ENCODE measurements at places on chromosomes 16 and 17. TPM values are rescaled to one million over a fixed set of nuclear protein-coding genes. Genes with fewer than 3 reads are reported as not detected.

ARL5C gene
- polyA plus RNA-seq = 0.48 TPM

ZNF597 gene
- 3.3 TPM for polyA plus RNA-seq

EME1 gene
- 7.5 TPM for polyA plus RNA-seq

TEKT3 gene
- 1.1 TPM for polyA plus RNA-seq

C17orf50 gene
- polyA plus RNA-seq = 1.6 TPM

NPTX1 gene
- polyA plus RNA-seq = 20.5 TPM

MLLT6 gene
- polyA plus RNA-seq = 94.1 TPM

MMP28 gene
- 39.8 TPM for polyA plus RNA-seq

HOXB1 gene
- 0.32 TPM for polyA plus RNA-seq

TBKBP1 gene
- polyA plus RNA-seq = 62.8 TPM

GFAP gene
- 3,418 TPM for polyA plus RNA-seq

ARHGAP27 gene
- 17.5 TPM for polyA plus RNA-seq

DNA sequence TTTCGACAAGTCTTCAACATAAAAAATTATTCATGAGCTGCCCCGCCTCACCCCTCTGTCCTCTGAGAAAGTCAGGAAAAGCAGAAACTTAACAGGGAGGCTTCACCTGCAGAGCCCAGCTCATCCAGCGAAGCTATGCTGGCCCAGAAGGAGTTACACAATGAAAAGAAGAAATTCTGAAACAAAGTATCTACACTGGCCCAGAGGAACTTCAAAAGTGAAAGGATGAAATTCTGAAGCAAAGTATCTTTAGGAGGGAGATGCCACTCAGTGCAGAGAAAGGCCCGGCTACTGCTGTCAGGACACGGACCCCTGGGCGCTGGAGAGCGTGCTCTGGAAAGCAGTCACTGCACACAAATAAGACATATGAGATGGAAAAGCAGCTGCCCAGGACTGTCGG, 1.6 kb downstream of the GALNS start:
- DNase-seq = no peak

DNA sequence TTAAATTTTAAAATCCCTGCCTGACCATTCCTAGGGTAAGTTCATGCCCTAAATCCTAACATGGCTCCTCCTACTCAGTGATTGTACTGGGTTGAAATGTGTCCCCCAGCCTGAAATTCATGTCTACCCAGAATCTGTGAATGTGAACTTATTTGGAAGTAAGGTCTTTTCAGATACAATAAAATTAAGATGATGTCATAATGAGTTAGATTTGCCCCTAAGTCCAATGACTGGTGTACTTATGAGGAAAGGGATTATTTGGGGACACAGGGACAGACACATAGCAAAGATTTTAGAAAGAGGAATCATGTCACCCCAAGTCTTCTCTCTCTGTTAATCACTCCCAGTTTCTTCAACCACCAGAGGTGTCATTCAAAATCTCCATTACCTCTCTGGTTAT, 185.3 kb downstream of the HS3ST4 start:
- DNase-seq = no peak

DNA sequence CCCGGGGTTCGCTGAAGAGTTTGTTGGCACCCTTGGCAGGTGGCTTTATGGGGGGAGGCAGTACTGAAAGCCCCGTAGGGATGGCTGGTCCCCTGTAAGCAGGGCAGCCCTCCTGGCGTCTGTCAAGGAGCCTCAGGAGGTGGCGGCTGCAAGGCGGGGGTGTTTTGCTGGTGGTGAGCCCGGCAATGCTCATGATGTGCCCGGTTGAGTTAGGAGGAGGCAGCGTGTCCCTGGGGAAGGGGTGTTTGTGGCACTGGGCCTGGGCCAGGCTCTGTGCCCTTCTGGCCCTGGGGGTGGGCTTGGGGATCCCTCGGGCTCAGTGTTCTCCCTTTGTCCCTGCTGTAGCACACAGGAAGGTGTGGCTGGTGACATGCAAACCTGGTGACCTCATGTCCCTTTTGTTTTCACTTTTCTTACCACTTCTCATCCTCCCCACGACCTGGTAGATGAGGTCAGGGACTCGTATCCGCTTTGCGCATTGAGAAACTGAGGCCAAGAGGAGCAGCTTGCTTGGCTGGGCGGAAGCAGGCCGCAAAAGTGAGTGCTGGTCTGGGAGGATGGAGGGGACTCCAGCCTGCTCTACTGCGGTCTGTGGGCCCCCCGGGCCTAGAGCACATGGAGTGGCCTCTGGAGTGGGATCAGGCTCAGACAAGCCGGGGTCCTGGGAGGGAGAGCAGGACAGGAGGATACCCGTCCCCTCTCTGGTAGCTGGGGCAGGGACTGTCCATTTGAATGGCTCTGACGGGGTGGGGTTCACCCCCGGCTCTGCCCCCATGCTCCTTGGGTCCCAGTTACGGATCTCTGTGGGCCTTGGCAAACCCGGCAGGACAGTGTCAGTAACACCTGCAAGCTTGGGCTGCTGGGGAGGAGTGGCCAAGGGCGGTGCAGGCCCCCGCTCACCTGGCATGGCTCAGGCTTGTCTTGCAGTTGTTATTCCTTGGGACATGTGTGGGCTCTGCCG, 2.2 kb downstream of the SNN start:
- DNase-seq = no peak

DNA sequence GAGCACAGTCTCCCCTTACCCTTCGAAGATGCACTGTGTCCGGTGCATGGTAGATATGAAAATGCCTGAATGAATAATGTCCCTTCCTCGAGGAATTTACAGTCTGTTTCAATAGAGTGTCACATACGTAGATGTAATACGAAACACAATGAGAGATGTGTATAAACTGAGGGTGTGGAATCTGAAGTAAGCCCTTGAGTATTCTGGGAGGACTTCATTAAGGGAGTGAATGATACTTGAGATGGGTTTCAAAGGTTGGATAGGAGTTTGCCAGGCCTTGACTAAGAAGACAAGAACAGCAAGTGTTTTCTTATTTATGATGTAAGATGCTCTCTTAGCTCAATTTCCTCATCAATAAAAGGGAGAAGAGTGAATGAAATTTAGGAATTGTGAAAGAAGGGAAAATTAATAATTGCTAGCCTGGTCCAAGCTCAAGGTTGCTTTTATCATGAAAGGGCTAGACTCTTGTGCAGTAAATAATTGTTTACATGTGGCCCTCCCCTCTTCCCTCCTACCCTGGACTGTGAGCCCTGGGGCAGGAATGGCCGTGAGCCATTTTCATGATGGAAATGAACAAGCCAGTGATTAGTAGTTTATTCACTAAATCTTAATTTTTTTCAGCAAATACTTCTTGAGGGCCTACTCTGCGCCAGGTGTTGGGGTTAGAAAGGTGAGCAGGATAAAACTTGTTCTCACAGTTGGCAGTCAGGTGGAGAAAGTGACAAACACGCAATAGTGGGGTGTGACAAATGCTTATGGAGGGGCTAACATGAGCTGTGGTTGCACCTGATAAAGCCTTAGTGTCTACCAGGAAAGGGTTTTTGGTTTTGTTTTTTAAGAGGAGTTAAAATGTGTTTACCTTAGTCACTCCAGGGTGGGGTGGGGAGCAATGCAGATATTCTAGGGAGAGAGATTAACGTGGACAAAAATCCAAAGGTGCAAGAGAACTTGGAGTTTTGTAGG, 1.6 kb downstream of the KIF22 start:
- no peak for DNase-seq

GRCh38 chr17:44354582-44355561, 8.8 kb downstream of the FAM171A2 start:
- no peak for DNase-seq

GRCh38 chr17:58317421-58318064, 11.1 kb downstream of the TSPOAP1 start:
- DNase-seq = no peak

- no peak for DNase-seq
Measured at GRCh38 chr16:1769402-1770300, 1.7 kb downstream of the NME3 start.

GRCh38 chr17:77076124-77076830, 64.5 kb upstream of the SEC14L1 start:
- no peak for DNase-seq

GRCh38 chr17:42118545-42118944, 2.6 kb downstream of the KAT2A start:
- DNase-seq = no peak

- no peak for DNase-seq
Measured at GRCh38 chr17:957856-958421, 21.6 kb downstream of the NXN start.

- DNase-seq = no peak
Measured at GRCh38 chr16:2273484-2273883, 5.6 kb upstream of the RNPS1 start.

GRCh38 chr16:65294165-65294564, 172.3 kb upstream of the CDH11 start:
- no peak for DNase-seq

DNA sequence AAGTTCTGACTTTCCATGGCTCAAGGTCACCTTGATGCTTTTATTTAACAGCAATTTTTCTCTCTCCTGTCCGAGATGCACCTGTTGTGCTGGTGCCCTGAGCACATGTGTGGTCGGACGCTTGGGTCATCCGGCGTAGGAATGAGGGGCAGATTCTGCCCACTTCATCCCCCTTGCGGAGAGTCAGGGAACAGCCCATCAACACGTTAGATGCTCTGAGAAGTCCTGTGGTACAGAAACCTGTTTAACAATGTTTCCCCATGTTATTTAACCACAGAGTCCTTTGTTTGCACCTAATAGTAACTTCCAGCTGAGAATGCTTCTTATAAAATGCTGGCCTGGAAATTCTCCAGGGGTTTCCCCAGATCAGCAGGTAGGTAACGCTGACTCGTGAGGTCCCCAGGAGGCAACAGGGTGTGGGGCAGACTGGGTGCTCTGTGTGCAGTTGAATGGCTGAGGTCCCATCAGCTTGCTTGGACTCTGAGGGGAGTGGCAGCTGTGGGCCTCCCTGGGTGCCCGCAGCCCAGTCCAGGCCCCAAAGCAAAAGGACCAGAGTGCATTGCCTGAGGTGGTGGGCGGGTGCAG, 17.8 kb downstream of the DOC2B start:
- no peak for DNase-seq

GRCh38 chr17:41404024-41404671, 6.7 kb upstream of the KRT31 start:
- no peak for DNase-seq

- DNase-seq = no peak
Measured at GRCh38 chr17:78976907-78977680, 2.6 kb downstream of the LGALS3BP start.

DNA sequence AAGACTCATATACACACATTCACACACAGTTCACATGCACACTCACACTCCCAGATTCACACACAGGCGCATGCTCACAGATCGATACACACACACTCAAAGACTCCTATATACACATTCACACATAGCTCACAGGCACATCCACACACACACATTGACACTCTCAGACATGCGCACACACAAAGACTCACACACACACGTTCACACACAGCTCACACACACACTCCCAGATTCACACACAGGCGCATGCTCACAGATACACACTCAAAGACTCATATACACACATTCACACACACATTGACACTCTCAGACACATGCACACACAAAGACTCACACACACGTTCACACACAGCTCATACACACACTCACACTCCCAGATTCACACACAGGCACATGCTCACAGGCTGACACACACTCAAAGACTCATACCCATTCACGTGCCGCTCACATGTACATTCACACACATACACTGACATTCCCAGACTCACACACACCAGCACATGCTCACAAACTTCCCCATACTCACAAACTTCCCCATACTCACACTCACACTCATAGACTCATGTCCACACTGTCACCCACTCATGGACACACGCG, 25.6 kb upstream of the KRT17 start:
- no peak for DNase-seq

DNA sequence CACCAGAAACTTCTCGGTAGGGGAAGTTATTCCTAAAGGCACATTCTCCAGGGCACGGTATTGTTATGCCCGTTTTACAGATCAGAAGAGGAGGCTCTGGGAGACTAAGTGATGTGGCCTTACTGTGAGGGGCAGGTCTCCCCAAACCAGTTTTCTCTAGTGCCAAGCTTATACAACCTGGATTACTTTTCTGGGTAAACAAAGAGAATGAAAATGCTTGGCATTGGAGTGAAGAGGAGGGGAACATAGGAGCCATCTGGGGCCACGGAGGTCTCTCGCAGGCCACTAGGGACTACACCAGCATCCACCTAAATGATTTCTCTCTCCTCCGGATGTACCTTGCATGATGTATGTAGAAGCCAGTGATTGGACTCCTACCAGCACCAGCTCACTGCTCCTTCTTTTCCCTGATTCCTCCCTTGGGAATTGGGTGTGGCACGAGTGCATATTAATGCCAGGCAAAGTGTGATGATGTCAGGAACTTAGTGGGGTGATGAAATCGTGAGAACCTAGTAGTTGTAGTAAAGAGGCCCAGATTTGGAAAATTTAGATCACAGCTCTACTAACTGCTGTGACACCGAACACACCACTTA, 674 bp downstream of the TOM1L1 start:
- DNase-seq = peak; percentile 21

DNA sequence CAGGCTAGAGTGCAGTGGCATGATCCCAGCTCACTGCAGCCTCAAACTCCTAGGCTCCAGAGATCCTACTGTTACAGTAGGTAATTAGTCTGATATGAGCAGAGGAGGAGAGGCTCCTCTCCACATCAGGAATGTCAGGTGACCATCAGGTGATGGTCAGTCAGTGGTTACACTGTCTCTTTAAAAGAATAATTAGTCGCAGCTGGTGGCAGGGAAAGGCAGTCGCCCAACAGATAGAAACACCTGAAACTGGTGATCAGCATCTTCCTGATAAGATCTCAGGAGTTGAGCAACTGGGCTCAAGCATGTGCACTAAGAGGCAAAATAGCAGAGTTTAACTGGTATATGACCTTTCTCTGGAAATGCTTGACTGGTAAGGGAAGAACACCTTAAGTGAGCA, 21.5 kb upstream of the ABCA5 start:
- no peak for DNase-seq

GRCh38 chr17:4920351-4921048, 11.6 kb upstream of the GP1BA start:
- DNase-seq = no peak

- no peak for DNase-seq
Measured at GRCh38 chr17:67137860-67138259, 93.5 kb downstream of the CACNG1 start.

GRCh38 chr17:33858682-33859081, 396.4 kb upstream of the CCL2 start:
- DNase-seq = no peak

DNA sequence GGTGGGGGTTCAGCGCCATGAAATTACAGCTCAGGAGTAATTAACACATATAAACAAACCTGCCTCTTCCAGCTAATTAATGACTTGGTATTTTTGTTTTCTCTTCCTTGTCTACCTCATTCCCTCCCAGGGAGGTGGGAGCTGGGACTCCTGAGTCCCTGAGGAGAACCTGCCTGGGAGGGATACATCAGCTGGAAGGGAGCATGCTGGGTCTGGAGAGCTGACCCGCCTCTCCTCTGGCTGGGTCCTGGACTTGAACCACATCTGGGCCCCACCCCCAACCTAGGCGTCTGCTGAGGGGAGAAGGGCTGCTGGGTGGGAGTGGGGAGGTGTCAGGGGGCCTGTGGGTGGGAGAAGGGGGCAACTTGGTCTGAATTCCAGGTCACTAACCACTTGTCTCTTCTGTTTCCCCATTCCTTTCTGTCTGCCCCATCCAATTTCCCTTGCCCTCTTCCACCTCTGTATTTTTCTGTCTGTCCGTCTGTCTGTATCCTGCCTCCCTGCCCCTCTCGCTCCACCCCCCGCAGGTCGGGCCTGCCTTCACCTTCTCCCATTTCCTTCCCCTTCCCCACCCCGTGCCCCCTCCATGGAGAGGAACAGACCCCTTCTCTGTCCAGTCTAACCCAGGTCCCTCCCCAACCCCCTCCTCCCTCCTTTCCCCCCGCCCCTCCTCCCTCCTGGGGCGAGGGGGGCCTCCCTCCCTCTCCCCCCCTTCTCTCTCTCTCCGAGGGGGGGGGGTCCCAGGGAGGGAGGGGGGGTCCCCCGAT, at the start of gene NLGN2:
NLGN2 (plus strand) TSS at position 361 of the 767 bp plus-strand sequence. CDS start 411 bp downstream, outside the sequence.
- no peak for DNase-seq

Data from spinal cord (tissue), 10 donors.